ENCODE measurements at places on chromosomes 5 and 9.
A peak's percentile ranks its signal among the peaks of the same experiment; 100 is the strongest.

GRCh38 chr5:98157368-98157767, 616.1 kb upstream of the RGMB start:
- DNase-seq: no peak

- no peak for DNase-seq
Measured at GRCh38 chr9:102483651-102484050, 511.5 kb upstream of the CYLC2 start.

DNA sequence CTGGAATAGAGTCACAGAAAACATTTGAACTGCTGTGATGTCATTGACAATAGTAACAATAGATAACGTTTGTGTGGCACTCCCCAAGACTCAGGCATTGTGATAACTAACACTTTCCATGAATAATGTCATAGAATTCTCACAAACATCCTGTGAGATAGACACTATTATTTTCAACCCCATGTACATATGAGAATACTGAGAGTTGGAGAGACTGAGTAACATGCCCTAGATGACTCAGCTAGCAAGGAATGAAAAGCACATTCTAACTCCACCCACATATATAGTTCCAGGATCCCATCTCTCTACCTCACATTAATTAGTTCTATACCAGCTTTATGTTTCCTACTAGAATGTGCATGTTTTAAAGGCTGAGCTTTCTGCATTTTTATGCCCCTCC, 71.4 kb downstream of the ASTN2 start:
- DNase-seq: peak; percentile 35

DNA sequence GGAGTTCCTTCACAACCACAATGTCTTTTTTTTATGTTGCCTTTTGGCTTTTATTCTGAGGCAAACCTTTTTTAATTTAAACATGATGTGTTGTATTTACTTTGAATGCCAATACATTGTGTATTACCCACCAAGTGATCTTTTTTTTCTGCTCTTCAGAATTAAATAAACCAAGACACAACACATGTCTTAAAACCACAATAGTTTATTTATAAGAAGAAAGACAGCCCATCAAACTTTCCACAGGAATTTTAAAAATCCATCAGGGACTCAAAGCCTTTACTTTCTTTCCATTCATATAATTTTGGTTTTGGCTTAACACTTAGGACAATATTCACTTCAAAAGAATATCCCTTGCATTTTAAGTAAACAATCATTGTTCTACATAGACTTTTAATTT, 321.8 kb upstream of the MEF2C start:
- no peak for DNase-seq

- DNase-seq: no peak
Measured at GRCh38 chr5:1926471-1927341, 44.0 kb upstream of the IRX4 start.
